Central memory CD8-positive, alpha-beta T cell (primary cell): ENCODE measurements at places on chromosomes 4 and X.

GRCh38 chrX:53716328-53717088 lies 30.0 kb upstream of the HUWE1 start:
- peak overlapping the region; percentile 49 for H3K4me3 ChIP-seq
- H3K27ac ChIP-seq, result peak overlapping the region; percentile 96
- peaks cover 3% of the 10 kb centered on the region for H3K36me3 ChIP-seq
- no peaks in the 10 kb centered on the region for H3K27me3 ChIP-seq
- peaks cover 38% of the 10 kb centered on the region for H3K4me1 ChIP-seq
- DNase-seq, result no peak

DNA sequence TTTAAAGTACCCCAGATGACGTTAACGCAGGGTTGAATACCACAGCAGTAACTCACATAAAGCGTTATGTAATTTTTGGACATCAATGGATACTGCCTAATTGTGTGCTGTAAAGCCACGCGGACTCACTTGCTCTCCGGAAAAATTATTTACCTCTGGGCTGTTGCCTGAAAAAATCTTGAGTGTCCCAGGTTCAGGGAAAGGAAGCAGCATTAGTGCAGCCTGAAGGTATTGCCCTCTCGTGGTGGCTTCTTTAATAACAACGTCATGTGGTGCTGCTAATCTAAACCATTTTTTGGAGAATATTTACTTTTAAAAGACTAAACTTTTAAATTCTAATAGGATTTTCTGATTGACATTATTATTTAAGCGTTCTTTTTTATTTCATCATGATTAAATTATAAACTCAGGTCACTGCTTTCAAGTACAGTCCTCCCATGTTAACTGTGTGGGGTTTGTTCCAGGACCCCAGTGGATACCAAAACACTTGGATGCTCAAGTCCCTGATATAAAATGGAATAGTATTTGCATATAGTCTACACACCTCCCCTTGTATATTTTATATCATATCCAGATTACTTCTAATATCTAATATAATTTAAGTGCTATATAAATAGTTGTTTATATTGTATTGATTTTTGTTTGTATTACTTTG lies 384.8 kb downstream of the FAM133A start:
- no peaks in the 10 kb centered on the region for H3K4me1 ChIP-seq
- no peak overlapping the region for H3K27ac ChIP-seq
- no peak for DNase-seq
- H3K27me3 ChIP-seq, result no peaks in the 10 kb centered on the region
- no peaks in the 10 kb centered on the region for H3K36me3 ChIP-seq

GRCh38 chr4:138674209-138674608 lies 341.4 kb upstream of the NOCT start:
- H3K4me1 ChIP-seq, result no peaks in the 10 kb centered on the region
- no peak overlapping the region for H3K27ac ChIP-seq
- no peak for DNase-seq
- no peak overlapping the region for H3K4me3 ChIP-seq

GRCh38 chrX:111504941-111505340 lies 6.5 kb upstream of the SERTM2 start:
- no peak overlapping the region for H3K4me3 ChIP-seq
- H3K4me1 ChIP-seq, result no peaks in the 10 kb centered on the region
- H3K27ac ChIP-seq, result no peak overlapping the region
- no peak for DNase-seq

- H3K27ac ChIP-seq, result no peak overlapping the region
- H3K36me3 ChIP-seq, result no peaks in the 10 kb centered on the region
- H3K4me3 ChIP-seq, result no peak overlapping the region
- no peaks in the 10 kb centered on the region for H3K27me3 ChIP-seq
Observed at GRCh38 chrX:151287954-151288353, 109.1 kb upstream of the VMA21 start.

GRCh38 chrX:122268353-122268752 lies 915.7 kb upstream of the GRIA3 start:
- H3K4me1 ChIP-seq, result no peaks in the 10 kb centered on the region
- no peaks in the 10 kb centered on the region for H3K27me3 ChIP-seq
- no peak for DNase-seq
- H3K36me3 ChIP-seq, result no peaks in the 10 kb centered on the region

DNA sequence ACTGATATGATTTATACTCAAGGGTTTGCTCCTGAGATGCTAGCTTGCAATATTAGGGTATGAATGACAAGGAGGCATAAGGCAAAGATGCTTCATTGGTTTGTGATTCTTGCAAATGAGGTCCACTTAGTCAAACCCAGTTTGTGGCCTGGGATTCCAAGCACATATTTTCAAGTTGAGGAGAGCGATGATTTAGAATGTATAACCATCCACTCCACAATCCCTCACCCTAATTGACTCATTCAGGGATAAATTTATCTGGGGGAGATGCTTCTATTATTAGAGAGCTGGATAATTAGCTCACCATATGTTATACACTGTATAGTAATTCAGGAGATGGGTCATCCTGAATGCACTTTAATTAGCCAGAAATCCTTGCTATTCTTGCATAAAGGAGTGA lies 118.3 kb upstream of the PUDP start:
- no peak overlapping the region for H3K27ac ChIP-seq
- peaks cover 2% of the 10 kb centered on the region for H3K36me3 ChIP-seq
- no peaks in the 10 kb centered on the region for H3K27me3 ChIP-seq
- H3K4me1 ChIP-seq, result no peaks in the 10 kb centered on the region
- no peak for DNase-seq

GRCh38 chr4:89800527-89801103 lies 36.3 kb downstream of the SNCA start:
- peaks cover 12% of the 10 kb centered on the region for H3K27me3 ChIP-seq
- no peak for DNase-seq
- H3K4me3 ChIP-seq, result no peak overlapping the region

GRCh38 chr4:163613383-163613782 lies 118.9 kb downstream of the TMA16 start:
- no peak overlapping the region for H3K27ac ChIP-seq
- no peaks in the 10 kb centered on the region for H3K36me3 ChIP-seq
- no peaks in the 10 kb centered on the region for H3K4me1 ChIP-seq
- H3K27me3 ChIP-seq, result peaks cover under 1% of the 10 kb centered on the region
- H3K4me3 ChIP-seq, result no peak overlapping the region

- H3K4me3 ChIP-seq, result no peak overlapping the region
- H3K36me3 ChIP-seq, result no peaks in the 10 kb centered on the region
- H3K4me1 ChIP-seq, result no peaks in the 10 kb centered on the region
- peaks cover 6% of the 10 kb centered on the region for H3K27me3 ChIP-seq
- no peak for DNase-seq
Observed at GRCh38 chr4:170001745-170002267, 24.4 kb downstream of the MFAP3L start.

- DNase-seq, result no peak
- peaks cover 54% of the 10 kb centered on the region for H3K4me1 ChIP-seq
- H3K27ac ChIP-seq, result peak overlapping the region; percentile 94
- H3K36me3 ChIP-seq, result peaks cover 9% of the 10 kb centered on the region
- H3K4me3 ChIP-seq, result no peak overlapping the region
Observed at GRCh38 chr4:36267486-36268268, 13.7 kb upstream of the DTHD1 start.

DNA sequence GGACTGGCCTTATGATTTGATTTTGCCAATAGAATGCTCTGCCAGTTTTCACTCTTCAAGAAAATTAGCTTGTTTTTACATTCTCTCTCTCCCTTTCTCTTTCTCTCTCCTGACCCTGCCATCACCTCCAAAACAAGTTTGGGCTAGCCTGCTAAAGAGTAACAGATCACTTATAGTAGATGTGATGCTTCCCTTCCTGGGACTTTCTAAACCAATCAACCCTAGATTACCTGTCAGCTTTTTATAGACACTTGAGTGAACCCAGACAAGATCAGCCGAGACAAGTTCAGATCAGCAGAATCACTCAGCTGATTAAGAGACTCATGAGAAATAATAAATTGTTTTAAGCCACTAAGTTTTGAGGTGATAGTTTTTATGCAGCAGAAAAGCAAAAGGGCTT lies 521.2 kb downstream of the ANKRD50 start:
- H3K27ac ChIP-seq, result no peak overlapping the region
- DNase-seq, result no peak
- H3K27me3 ChIP-seq, result no peaks in the 10 kb centered on the region
- no peak overlapping the region for H3K4me3 ChIP-seq

- no peak for DNase-seq
- no peak overlapping the region for H3K27ac ChIP-seq
- H3K27me3 ChIP-seq, result peaks cover 8% of the 10 kb centered on the region
- H3K4me3 ChIP-seq, result no peak overlapping the region
- H3K36me3 ChIP-seq, result no peaks in the 10 kb centered on the region
Observed at GRCh38 chrX:139187738-139188137, 342.8 kb upstream of the F9 start.
